ENCODE measurements at places on chromosomes 5 and 9.

- no peak for DNase-seq
Observed at GRCh38 chr5:121899346-121899745, 47.7 kb downstream of the FTMT start.

- no peak for DNase-seq
Observed at GRCh38 chr9:84481636-84482218, 141.2 kb upstream of the SLC28A3 start.

- DNase-seq: no peak
Observed at GRCh38 chr5:92309336-92309991, 926.3 kb upstream of the ARRDC3 start.

- no peak for DNase-seq
Observed at GRCh38 chr5:128645581-128645980, 107.5 kb upstream of the FBN2 start.

DNA sequence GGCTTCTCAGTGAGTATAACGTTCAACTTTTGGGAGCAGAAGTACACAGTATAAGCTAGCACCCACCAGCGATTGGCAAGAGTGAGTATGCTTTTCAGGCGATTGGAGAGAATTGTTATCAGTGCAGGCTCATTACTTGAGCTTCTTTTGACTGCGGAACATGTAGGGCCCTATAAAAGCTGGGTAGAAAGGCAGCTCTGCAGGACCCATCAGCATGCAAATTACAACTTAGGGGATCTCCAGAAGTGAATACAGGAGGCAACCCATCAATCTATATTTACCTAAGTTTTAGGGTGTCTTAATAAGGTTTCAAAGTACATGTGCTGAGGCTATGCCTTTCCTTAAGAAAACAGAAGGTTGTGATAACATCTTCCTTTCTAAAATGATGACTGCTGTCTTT is 225.0 kb downstream of the MLLT3 start:
- DNase-seq: no peak

DNA sequence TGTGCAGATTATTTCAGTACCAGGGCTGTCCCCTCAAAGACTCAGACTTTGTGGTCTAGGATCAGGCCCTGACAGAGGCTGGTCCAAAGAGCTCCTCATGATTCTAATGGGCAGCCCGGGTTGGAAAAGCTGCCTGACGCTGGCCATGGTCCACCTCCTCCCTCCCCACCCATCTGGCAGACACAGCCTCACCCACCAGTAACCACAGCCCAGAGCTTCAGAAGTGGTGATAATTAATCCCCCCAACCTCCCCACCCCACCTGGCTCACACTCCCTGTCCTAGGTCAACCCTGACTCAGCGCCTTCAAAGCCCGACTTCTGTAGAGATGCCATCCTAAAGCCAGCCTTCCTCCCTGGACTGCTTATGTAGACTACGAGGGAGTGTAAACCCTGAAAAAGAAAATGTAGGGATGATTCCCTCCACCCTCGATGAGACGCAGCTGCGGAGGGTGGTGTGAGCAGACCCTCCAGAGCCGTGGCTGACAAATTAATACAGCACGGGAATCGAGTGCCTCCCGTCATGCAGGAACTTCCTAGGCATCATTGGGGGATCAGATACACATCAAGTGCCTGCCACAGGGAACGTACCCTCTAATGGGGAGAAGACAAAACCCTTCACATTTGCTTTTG is 7.0 kb downstream of the UBE2QL1 start:
- DNase-seq: no peak

DNA sequence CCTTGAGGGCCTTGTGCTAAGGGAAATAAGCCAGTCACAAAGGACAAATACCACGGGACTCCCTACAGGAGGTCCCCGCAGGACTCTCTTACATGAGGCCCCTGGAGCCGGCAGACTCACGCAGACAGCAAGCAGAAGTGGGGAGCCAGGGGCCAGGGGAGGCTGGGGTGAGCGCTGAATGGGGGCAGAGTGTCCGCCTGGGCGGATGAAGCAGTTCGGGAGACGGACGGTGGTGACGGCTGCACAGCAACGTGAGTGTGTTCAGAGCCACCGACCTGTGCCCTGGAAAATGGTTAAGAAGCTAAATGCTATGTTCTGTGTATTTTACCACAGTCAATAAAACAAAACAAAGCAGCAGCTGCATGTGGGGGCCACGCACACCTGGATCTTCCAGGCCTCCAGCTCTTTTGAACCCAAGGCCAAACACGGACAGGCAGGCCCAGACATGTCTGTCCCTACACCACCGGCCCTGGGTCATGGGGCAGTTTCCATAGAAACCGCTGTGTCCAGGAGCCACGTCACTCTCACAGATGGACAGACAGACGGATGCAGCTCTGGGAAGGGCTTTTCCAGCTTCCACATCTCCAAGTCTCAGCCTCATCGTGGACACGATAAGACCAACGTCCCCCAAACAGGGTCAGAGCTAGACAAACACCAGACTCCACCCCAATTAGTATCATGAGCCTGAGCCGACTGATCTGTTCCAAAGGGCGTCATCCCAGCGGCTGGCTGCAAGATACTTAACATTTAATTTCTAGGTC is 103.9 kb downstream of the VAV2 start:
- no peak for DNase-seq

DNA sequence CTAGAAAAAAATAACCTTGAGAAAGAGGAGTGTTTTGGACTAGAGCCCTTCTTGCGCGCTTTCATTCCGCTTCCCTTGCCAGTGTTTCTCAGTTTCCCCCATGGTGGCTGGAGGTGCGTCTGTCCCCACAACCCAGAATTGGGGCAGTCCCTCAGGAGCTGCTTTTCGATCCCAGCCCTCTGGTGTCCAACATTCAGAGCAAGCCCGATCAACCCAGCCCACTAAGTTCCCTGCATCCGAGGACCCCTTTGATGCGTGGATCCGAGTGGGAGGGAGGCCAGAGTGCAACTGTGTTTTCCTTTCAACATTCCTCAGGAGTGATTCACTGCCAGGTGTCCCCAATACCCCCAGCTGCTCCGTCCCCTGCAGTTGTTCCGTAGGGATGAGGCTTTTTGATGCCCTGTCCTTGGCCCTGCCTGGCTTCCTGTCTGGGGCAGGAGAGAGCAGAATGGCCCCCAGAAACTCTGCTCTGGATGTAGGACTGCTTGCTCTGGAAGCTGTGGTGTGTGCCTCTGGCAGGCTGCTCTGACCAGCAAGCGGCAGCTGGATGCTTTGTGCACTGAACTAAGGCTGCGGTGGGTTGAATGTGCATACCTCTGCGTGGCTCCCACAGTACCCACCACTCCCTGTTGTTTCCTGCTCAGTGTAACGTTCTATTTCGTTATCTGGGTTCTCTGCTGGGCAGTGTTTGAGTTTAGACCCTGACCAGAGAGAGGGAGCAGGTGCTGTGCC is 117.5 kb downstream of the BOD1 start:
- DNase-seq: no peak

- no peak for DNase-seq
Observed at GRCh38 chr5:82699737-82700136, 377.5 kb downstream of the TMEM167A start.

GRCh38 chr9:14573319-14573718 is 119.9 kb downstream of the ZDHHC21 start:
- no peak for DNase-seq

GRCh38 chr5:61687371-61687770 is 355.3 kb downstream of the ZSWIM6 start:
- no peak for DNase-seq

GRCh38 chr5:133246376-133247150 is 194.8 kb downstream of the HSPA4 start:
- no peak for DNase-seq

DNA sequence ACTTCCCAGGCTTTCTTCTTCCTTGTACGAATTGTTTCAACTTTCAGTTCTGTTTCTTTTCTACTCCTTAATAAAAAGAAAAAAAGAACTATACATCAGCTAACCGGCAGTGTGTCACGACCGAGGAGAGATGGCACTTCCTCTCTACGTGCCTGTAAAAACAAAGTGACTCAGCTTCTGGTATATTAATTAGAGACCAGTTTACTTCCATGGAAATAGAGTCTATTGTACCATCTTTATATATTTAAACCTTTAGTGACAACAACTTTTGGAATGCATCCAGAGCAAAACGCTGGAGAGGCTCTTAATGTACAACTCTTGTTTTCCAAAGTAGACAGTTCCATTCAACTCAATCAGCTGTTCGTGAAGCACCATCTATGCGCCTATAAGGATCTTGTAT is 94.5 kb upstream of the LIFR start:
- no peak for DNase-seq

- no peak for DNase-seq
Observed at GRCh38 chr5:15926586-15926985, 253.0 kb downstream of the MARCHF11 start.

- no peak for DNase-seq
Observed at GRCh38 chr9:109272745-109273144, 48.1 kb downstream of the EPB41L4B start.

- no peak for DNase-seq
Observed at GRCh38 chr5:59293700-59294099, 599.8 kb downstream of the PDE4D start.

- no peak for DNase-seq
Observed at GRCh38 chr5:43033841-43034590, 6.1 kb downstream of the ANXA2R start.

- no peak for DNase-seq
Observed at GRCh38 chr9:86867804-86868313, 79.4 kb downstream of the GAS1 start.

- no peak for DNase-seq
Observed at GRCh38 chr5:175116466-175117048, 327.4 kb downstream of the DRD1 start.

- no peak for DNase-seq
Observed at GRCh38 chr9:21121595-21122251, 19.9 kb downstream of the IFNW1 start.

DNA sequence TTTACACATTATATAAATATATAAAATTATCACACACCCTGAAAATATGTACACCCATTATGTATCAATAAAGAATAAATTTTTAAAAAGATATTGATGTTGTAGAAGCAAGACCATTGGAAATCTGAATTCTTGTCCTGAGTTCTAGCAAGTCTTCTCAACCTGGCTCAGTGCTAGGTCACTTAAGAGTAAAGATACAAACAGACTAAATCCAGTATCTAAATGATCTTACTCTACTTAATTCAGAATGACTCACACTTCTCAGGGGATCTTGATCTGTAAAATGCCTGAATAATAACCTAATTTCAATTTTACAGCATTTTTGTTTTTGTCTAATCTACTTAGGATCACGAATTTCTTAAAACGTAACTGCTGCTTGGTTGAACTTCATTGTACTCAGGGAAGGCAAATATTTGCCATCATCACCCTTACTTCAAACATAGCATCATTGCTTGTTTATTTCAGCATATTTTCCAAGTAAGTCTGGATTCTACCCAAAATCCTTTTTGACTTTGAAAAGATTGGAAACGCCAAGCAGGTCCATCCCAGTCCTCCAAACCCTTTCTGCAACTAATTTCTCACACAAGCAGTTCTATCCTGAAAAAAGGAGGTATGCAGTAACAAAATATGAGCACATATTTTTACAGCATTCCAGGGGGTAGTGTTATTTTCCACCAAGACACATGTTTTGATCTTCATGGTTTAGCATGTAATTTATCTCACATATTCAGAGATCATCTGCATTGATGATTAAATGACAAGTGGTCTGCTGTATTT is 582.6 kb downstream of the PSAT1 start:
- no peak for DNase-seq

GRCh38 chr9:36815023-36815422 is 219.0 kb downstream of the PAX5 start:
- no peak for DNase-seq

GRCh38 chr5:58773744-58774441 is 191.0 kb downstream of the RAB3C start:
- no peak for DNase-seq

- DNase-seq: no peak
Observed at GRCh38 chr5:100517301-100517974, 17.7 kb upstream of the FAM174A start.

DNA sequence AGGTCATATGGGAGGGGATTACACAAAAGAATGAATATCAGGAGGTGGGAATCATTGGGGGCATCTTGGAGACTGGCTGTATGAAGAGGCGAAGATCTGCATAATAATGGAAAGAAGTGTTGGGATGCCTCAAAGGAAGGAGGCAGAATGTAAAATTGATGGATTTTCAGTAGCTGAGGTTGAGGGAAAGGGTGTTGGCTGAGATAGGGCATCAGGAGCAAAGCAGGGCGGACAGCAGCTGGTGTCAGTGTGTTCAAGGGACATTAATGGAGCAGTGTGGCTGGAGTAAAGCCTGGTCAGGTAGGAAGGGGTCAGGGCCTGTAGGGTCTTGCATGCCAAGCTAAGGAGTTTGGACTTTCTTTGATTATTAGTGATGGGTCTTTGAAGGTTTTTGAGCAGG is 65.2 kb upstream of the TNFAIP8 start:
- no peak for DNase-seq

GRCh38 chr9:87275047-87275725 is 222.5 kb upstream of the DAPK1 start:
- no peak for DNase-seq

DNA sequence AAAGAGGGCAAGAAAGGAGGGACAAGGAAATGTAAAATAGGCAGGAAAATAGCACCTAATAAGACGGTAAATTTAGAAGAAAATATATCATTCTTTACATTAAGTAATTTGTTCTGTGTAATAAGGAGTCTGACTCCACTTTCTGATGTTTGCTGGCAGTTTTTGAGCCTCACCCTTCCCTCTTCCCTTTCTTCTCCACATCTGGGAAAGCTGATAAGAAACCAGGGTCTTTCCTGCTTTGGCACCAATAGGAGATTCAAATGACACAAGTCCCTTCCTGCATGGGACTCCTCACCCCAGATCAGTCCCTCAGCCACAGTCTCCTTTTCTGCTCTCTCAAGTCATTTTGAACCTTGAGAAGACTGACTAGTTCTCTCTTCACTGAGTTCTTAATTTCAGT is 31.2 kb upstream of the LECT2 start:
- DNase-seq: no peak

DNA sequence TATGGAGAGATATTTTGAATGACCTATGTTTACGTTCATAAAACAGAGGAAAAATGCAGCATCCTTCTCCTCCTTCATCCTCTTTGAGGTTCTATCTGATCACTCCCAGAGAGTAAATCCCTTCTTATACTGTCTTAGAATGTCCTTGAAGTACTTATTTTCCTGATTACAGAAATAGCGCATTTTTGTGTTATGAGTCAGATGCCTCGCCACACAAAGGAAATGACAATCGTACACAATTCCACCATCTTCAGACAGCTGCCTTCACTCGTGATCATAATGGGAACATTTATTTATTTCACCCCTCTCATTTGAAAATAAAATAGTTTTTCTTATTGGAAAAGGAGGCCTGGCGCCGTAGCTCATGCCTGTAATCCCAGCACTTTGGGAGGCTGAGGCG is 2.4 kb upstream of the GLT6D1 start:
- no peak for DNase-seq

GRCh38 chr9:126058591-126058990 is 268.0 kb upstream of the MVB12B start:
- no peak for DNase-seq

All from inflammatory macrophage (primary cell).